ENCODE measurements at places on chromosomes 3 and 15.

GRCh38 chr3:46612324-46612723 is at the start of gene FAM240A:
Gene FAM240A, plus strand, starts transcription at chr3:46612525. Its CDS starts 159 bp downstream, at chr3:46612684.
- DNase-seq = no peak

GRCh38 chr3:52259448-52259847 is 13.9 kb downstream of the PPM1M start:
- DNase-seq = no peak

GRCh38 chr15:58314593-58315216 is 117.1 kb upstream of the LIPC start:
- no peak for DNase-seq

DNA sequence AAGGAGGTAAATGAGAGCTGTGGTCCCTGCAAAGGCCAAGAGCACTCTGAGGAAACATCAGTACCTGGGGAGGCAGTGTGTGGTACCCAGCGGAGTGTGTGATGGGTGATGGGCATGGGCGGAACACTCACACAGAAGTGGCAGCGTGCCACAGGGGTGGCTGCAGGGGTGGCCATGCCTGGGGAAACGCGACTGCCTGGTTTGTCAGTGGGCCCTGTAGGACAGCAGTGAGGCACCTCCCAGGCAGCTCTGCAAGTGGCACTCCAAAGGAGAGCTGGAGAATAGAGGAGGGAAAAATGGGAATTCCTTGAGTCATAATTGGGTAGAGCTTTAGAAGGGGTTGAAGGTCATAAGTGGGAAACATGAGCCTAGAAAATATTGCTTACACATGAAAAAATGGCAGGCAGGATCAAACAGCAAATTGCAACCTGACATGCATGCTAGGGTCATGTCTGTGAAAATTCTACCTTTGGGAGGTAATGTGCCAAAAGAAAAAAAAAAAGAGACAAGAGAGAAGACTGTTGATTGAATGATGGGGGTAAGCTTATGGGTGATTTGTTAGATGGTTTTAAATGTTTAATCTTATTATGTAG is 138.4 kb downstream of the RPLP1 start:
- no peak for DNase-seq

GRCh38 chr3:150770681-150771080 is 7.7 kb upstream of the SIAH2 start:
- DNase-seq = no peak

- DNase-seq = no peak
Measured at GRCh38 chr3:14698601-14699244, 23.8 kb downstream of the C3orf20 start.

GRCh38 chr15:40479024-40479423 is 8.2 kb downstream of the CHST14 start:
- DNase-seq = no peak

DNA sequence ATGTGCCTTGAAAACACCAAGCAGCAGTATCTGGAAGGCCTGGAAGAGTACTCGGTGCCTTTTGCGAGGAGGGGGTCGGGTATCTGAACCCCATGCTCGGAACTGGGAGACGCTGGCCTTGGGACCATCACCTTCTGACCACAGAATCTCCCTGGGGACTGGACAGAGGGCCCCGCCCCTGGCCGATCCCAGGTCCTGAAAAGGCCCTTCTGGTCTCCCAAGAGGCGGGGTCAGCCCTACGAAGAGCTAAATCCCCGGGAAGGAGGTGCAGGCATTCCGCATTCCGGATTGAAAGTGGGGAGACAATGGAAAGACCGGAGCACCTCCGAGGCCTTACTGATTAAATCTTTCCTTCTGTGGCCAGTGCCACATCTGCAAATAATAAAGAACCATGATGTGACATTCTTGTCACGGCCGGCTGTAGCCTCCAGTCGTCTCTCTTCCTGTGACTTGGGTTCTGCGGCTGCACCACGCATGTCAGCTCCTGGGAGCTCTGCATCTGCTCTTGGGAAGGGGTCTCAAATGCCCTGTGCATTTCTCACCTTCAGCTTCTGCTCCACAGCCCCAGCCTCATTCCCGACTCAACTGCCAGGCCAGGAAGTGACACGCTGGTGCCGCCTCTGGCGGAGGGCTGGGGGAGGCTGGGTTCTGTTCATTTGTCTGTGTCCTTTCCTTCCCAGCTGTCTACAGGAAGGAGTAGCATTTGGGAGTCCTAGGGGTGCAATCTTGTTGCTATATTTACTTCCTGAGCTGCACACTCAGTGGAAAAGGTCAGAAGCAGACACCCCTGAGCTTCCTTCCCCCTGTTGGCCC is 173.5 kb downstream of the KLF13 start:
- DNase-seq = no peak

- no peak for DNase-seq
Measured at GRCh38 chr3:58414538-58415197, 19.0 kb downstream of the PDHB start.

DNA sequence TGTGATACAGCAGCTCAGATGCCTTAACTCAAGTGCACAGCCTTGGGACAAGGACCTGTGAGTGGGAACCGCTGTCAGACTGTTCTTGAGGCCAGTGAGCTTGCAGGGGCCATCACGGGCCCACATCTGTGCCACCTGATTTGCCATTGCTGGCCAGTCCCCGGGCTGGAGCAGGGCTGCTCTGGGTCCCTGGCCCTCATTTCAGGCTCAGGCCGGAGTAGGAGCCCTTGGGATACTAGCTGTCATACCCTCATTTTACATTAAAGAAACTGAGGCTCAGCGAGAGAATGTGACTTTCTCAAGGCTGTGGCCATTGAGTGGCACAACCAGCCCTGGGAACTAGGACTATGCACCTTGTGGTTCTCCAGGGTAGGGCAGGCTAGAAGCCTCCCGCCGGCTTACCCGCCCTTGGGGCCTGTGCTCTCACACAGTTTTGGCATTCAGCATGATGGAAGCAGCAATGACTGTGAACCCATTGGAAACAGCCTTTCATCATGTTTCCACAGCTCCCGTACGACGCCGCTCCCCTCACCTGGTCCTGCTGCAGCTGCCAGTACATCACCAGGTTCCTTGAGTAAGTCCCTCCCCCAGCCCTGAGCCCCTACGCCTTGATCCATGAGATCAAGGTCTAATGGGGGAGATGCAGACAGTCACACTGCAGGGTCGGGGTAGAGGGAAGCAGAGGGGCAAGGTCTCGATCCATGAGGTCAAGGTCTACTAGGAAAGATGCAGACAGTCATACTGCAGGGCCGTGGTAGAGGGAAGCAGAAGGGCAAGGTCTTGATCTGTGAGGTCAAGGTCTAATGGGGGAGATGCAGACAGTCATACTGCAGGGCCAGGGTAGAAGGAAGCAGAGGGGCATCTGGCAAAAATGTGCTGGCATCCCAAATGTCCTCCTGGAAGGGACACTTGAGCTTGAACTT is 42.2 kb downstream of the GOLGA6L10 start:
- DNase-seq = no peak

DNA sequence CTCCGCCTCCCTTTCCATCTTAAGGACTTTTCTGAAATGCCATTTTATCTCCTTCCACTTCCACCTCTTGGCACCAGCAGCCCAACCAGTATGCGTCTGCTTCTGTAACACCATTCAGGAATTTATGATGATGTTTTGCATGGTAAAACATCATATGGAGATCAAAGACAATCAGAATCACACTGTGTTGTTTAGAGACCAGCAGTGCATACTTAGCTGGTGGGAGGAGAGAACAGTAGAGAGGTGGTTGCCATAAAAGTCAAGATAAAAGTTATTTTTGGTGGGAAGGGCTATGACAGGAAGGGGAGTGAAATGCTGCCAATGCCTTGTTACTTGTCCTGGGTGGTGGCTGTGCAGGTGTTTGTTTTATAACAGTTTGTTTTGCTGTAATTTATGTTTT is 268.0 kb downstream of the OPA1 start:
- no peak for DNase-seq

- no peak for DNase-seq
Measured at GRCh38 chr3:170563712-170564423, 22.0 kb downstream of the SLC7A14 start.

DNA sequence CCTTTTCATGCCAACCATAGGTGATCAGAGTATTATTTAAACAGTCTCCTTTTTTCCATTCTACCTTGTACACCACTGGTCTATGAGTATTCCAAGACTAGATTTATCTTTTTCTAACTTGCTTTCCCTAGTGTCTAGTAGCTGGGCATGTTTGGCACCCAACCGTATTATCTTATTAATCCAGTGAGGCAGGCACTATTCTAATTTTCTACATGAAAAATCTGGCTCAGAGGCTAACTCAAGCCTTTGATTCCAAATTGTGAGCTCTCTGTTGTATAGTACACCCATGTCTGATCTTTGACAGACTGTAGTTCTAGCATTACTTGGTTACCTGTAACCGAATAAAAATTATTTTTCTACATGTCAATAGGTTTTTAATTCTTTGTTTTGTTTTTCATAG is 76.7 kb upstream of the PLXND1 start:
- DNase-seq = no peak

- no peak for DNase-seq
Measured at GRCh38 chr15:58441376-58442070, 9.7 kb downstream of the LIPC start.

DNA sequence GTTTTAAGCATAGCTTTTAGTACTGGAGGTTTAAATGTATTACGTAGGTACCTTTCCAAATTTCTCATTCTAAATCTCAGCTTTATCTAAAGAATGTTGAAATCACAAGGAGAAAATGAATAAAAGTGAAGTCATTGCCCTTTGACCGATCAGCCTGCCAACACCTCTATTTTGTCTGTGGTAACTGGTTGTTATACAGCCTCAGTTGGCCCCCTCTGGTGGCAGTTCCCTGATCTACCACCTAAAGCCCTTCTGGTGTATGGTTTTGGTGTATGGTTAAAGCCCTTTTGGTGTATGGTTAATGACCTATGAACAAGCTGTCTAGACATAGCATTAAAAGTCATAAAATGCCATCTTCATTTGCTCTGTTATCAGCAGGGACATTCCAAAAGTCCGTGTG is 378.2 kb upstream of the AZI2 start:
- DNase-seq = no peak

DNA sequence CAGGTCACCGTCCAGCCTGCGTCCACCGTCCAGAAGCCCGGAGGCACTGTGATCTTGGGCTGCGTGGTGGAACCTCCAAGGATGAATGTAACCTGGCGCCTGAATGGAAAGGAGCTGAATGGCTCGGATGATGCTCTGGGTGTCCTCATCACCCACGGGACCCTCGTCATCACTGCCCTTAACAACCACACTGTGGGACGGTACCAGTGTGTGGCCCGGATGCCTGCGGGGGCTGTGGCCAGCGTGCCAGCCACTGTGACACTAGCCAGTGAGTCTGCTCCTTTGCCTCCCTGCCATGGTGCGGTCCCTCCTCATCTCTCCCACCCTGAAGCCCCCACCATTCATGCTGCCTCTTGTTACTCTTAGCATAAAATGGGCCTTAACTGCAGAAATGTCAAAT is 39.2 kb downstream of the BOC start:
- no peak for DNase-seq

DNA sequence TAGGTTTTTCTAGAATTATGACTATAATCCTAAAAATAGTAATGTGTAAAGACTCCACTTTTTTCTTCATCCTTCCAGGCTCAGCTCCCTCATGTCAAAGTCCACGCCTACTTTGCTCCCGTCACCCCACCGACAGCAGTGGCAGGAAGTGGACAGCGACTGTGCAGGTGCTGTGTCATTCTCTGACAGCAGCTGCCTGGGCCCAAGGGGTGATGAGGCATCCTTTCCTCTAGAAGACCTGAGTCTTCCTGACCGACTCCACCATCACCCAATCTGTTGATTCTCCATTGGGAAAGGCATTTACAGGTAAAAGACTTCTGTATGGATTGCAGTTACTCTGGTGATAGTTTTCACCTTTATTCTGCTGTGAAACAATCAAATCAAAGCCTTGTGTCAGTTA is 54.8 kb downstream of the UBP1 start:
- no peak for DNase-seq

DNA sequence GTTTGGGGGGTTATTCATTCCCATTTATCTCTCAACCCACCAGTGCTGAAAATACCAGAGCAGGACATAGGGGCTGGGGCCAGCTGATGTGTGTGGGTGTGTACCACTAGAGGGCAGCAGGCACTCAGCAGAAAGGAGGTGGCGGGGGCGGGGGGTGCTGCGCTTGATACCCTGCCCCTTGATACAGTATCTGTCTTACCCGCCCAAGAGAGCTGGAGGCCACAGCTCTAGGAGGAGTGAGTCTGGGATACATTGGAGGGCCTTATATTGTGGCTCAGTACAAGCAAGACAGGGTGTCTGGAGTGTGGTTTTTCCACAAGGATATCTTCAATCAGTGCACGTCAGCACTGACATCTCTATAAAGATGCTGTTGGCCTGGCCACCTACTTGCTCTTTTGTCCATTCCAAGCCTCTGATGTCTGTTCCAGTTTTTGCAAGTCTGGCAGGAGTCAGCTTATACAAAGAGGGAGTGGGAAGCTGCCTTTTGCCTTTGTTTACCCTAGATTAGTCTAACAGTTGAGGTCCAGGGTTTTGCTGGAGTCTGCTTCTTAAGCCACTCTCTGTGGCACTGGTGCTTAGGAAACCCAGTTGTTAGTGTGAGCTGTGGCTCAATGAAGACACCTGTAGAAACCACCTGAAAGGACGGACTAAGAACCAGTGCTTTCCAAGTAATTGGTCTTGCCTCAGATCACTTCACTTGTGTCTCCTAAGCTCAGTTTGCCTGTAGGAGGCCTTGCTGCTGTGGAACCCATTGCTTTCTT is 1.5 kb upstream of the RBM15B start:
- no peak for DNase-seq

- no peak for DNase-seq
Measured at GRCh38 chr3:173709026-173709425, 311.5 kb downstream of the NLGN1 start.

GRCh38 chr3:159030138-159030670 is 228.3 kb downstream of the MFSD1 start:
- no peak for DNase-seq

DNA sequence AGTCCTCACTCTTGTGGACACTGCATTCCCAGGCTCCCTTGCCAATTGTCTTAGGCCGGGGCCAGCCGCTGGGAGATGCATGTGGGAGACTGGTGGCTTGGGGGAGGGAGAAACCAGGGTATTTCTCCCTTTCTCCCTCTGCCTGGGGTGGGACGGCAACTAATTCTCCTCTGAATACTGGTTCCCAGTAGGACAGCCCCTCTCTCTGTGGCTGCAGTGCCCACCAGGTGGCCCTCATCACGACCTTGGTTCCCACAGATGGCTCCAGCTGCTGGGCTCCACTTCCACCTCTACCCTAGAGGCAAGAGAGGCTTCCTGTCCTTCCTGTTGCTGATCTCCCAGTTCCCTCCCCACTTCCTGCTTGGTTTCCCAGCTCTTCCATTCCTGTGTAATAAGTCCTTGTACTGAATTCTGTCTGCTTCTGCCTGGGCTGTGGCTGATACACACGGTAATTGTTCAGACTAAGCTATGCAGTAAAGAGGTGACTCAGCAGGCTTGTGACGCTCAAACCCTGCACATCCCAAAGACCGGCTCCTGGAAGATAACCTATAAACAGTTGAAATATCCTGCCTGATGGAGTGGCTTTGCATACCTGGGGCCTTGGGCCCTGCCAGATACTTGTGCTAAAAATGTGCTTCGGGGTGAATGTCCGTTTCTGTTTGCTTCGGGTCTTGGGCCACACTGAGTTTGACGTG is 20.4 kb upstream of the COPG1 start:
- no peak for DNase-seq

GRCh38 chr3:157460253-157460652 is 23.6 kb downstream of the PTX3 start:
- DNase-seq = no peak

All from stimulated activated CD8-positive, alpha-beta memory T cell treated with anti-CD3 and anti-CD28 coated beads, Interleukin-7, amount 100 ng/mL, for 1 hour (primary cell).